ENCODE measurements at places on chromosomes 11 and 22. TPM values are rescaled to one million over a fixed set of nuclear protein-coding genes. Genes with fewer than 3 reads are reported as not detected.

DNA sequence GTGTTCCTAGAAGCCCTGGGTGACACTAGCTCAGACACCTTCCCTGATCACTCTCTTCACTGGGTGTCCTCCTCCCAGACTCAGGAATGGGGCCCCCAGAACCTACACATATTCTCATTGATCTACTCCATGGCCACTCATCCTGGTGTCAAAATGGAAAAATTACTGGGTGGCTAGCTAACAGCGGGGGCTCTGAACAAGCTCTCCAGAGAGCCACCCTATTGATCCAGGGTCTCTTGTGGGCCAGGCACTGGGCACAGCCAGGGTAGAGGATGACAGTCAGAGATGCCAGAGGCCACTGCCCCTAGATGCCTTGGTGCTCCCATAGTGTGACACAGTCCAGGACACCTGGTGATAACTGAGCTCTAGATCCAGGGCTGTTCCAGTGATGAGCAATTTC, 393.1 kb downstream of the SOX6 start:
- no peak overlapping the region for H3K4me3 ChIP-seq
- H3K4me1 ChIP-seq, result peaks cover 16% of the 10 kb centered on the region
- H3K27ac ChIP-seq, result no peak overlapping the region

The SLC22A6 gene
- not detected for total RNA-seq

The OR8A1 gene
- not detected for total RNA-seq

GRCh38 chr11:118217575-118217974, 7.2 kb downstream of the JAML start:
- H3K27ac ChIP-seq, result no peak overlapping the region
- H3K27me3 ChIP-seq, result peaks cover 51% of the 10 kb centered on the region
- H3K4me1 ChIP-seq, result peaks cover 8% of the 10 kb centered on the region
- no peaks in the 10 kb centered on the region for H3K36me3 ChIP-seq
- no peak overlapping the region for H3K4me3 ChIP-seq

DNA sequence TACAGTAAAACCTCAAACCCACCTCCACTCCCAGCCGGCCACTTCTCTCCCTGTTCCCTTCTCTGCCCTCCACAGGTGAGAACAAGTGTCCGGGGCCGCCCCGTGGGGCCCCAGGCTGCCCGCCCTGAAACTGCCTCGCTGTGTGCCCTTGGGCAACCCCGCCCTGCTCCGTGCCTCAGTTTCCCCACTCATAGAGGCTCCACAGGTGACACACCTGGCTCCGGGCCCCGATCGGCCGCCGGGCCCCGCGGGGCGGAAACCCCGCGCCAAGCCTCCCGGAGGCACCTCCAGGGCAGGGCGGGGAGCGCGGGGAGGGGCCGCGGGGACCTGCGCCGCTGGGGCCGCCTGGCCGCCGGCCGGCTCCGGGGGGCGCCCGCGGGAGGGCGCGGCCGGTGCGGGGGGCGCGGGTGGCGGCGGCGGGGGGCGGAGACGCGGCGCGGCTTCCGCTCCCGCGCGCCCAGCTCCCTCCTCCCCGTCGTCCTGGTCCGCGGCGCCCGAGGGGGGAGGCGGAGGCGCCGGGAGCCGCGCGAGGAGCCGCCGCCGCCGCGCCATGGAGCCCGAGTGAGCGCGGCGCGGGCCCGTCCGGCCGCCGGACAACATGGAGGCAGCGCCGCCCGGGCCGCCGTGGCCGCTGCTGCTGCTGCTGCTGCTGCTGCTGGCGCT, at the start of gene LRP5:
TSS of gene LRP5 (plus strand) at position 475 of the 663 bp plus-strand sequence. CDS start at position 599, 124 bp downstream.
- no peaks in the 10 kb centered on the region for H3K27me3 ChIP-seq
- H3K27ac ChIP-seq, result peak within 1 kb of the TSS; percentile 94
- H3K4me3 ChIP-seq, result peak within 1 kb of the TSS; percentile 91

DNA sequence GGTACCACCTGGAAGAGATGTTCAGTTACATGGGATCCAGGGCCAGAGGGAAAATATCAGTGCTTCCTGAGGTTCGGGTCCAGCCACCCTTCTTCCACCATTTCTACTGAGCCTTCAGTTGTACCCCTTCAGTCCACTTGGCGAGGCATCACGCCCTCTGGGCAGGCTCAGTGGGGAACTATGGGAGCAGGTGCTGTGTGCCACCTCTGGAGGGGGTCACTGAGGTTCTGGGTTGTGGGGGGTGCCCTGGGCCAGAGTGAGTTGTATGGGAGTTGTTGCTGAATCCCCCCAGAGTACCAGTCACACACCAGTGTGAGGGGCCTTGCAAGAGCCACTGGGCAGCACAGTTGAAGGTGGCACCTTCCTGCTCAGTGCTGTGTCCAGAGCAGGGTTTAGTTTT, 2.7 kb upstream of the SREBF2 start:
- H3K27me3 ChIP-seq, result no peaks in the 10 kb centered on the region
- H3K4me1 ChIP-seq, result peaks cover 50% of the 10 kb centered on the region
- H3K4me3 ChIP-seq, result no peak overlapping the region
- peaks cover 2% of the 10 kb centered on the region for H3K36me3 ChIP-seq
- H3K27ac ChIP-seq, result no peak overlapping the region

- no peaks in the 10 kb centered on the region for H3K27me3 ChIP-seq
- no peak overlapping the region for H3K27ac ChIP-seq
- no peak overlapping the region for H3K4me3 ChIP-seq
- H3K4me1 ChIP-seq, result no peaks in the 10 kb centered on the region
Measured at GRCh38 chr11:43930868-43931716, 11.3 kb upstream of the C11orf96 start.

- H3K4me3 ChIP-seq, result no peak within 1 kb of the TSS
- DNase-seq, result no peak
- no peaks in the 10 kb centered on the region for H3K4me1 ChIP-seq
- H3K27ac ChIP-seq, result no peak within 1 kb of the TSS
- peaks cover 2% of the 10 kb centered on the region for H3K36me3 ChIP-seq
- no peaks in the 10 kb centered on the region for H3K27me3 ChIP-seq
Measured at GRCh38 chr11:55838452-55838851, at the start of gene OR5D16. Gene OR5D16, plus strand, starts transcription at chr11:55838752. Its CDS starts 0 bp downstream, at chr11:55838752.

DNA sequence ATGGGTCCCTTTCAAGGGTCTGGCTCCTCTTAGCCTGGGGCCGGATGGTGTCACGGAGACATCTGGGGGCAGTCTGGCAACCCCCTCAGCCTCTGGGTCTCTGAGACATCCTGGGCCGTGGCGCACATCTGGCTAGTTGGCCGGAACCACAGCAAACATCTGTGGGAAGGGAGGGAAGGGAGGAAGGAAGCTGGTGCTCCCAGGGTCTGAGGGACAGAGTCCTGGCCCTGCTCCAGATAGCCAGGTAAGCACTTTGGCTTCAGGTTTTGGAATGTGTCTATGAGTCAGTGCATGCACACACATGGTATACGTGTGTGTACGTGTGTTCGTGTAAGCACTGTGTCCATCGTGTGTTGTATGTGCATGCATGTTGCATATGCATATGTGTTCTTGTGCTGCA, 225.1 kb downstream of the MN1 start:
- peaks cover 55% of the 10 kb centered on the region for H3K4me1 ChIP-seq
- H3K36me3 ChIP-seq, result no peaks in the 10 kb centered on the region
- peak overlapping the region; percentile 89 for H3K27ac ChIP-seq
- no peaks in the 10 kb centered on the region for H3K27me3 ChIP-seq
- H3K4me3 ChIP-seq, result no peak overlapping the region
- DNase-seq, result no peak

The LRRN4CL gene
- 0.39 TPM for total RNA-seq

DNA sequence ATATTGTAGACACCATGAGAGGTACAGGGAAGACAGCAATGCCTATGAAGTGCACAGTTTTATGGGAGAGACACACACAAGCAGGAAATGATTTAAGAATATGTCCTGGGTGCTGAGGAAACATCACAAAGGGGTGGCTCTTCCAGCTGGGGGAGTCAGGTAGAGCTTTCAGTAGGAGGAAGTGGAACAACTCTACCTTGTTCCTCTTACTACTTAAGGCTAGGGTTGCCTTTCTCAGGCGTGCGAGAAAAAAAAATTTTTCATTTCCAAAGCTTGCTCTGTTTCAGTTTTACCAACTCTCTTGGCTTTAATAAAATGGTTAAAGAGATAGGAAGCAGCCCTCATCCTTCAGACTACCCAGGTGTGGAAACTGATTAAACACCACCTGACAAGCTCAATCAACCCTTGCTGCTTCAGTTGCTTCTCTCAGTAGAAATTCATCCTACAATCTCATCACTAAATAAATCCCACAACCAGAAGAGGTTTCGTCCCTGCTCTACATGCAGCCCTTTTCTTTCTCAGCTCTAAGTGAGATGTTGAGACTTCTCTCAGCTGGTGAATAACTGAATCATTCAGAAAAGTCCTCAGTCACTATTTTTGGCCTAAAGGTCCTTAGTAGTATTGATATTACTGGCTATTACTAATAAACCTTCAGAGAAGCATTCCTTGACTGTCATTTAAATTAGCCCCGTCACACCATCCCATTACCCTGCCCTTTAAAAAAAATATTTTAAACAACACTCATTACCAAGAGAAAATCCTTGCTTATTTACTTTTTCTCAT, 5.9 kb downstream of the ABTB2 start:
- H3K36me3 ChIP-seq, result no peaks in the 10 kb centered on the region
- H3K4me1 ChIP-seq, result peaks cover 9% of the 10 kb centered on the region
- H3K27ac ChIP-seq, result no peak overlapping the region
- no peak for DNase-seq

DNA sequence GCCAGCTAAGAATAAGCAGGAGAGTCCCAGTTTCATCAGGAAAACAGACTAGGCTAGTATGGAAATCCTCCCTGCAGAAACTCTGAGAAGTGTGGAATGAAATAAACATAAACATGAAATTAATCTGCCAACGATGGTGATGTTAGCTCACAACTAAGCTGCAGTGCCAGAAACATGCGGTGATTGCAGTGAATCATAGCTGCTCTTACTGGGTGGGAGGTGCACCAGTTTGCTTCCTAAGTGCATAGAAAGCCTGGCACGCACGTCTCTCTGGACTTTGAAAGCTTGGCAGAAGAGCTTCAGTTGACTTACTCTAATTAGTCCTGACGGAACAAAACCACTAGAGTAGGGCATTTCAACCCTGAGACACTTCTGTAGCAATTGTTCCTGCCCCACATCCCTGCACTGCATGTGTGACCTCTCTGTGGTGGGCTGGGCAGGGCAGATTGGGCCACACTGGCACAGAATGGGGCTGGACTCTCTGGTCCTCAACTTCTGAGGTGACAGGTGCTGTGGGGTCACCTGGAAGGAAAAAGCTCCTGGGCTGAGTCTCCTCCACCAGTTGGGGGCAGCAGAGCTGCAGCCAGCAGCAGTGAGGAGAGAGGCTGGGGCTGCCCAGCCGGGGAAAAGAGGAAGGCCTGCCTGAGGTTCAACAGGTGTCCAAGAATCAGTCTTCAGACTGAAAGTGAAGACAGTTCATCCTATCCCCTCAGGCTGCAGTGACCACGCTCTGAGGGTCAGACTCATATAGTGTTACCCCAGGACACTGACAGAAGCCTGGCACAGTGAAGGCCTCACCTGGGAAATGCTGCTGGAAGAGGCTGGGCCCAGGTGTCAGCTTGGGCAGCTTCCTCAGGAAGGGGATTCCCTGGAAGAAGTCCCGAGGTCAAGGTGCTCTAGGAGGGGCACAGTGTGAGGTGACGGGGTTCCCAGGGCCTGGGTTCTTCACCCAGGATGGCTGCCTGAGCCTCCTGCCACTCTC, 40.5 kb downstream of the GGTLC2 start:
- no peak for DNase-seq
- no peaks in the 10 kb centered on the region for H3K4me1 ChIP-seq
- H3K36me3 ChIP-seq, result no peaks in the 10 kb centered on the region

DNA sequence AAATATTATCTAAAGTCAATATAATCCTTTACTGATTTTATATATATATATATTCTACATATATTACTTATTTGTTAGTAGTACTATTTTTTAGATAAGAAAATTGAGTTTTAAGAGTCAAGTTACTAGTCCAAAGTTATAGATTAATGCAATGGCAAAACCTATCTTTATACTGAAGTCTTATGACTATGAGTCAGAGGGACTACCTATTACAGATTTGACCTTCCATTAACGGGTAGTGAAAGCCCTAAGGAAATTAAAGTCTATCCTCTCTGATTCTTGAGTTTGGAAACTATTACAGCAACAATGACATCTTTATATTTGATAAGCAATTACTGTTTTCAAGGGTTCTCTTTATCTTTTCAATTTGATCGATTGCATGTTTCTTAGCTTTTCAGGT, 315.8 kb downstream of the CASP12 start:
- no peak overlapping the region for H3K4me3 ChIP-seq
- no peaks in the 10 kb centered on the region for H3K27me3 ChIP-seq
- H3K36me3 ChIP-seq, result no peaks in the 10 kb centered on the region
- no peak for DNase-seq
- H3K4me1 ChIP-seq, result peaks cover 11% of the 10 kb centered on the region

DNA sequence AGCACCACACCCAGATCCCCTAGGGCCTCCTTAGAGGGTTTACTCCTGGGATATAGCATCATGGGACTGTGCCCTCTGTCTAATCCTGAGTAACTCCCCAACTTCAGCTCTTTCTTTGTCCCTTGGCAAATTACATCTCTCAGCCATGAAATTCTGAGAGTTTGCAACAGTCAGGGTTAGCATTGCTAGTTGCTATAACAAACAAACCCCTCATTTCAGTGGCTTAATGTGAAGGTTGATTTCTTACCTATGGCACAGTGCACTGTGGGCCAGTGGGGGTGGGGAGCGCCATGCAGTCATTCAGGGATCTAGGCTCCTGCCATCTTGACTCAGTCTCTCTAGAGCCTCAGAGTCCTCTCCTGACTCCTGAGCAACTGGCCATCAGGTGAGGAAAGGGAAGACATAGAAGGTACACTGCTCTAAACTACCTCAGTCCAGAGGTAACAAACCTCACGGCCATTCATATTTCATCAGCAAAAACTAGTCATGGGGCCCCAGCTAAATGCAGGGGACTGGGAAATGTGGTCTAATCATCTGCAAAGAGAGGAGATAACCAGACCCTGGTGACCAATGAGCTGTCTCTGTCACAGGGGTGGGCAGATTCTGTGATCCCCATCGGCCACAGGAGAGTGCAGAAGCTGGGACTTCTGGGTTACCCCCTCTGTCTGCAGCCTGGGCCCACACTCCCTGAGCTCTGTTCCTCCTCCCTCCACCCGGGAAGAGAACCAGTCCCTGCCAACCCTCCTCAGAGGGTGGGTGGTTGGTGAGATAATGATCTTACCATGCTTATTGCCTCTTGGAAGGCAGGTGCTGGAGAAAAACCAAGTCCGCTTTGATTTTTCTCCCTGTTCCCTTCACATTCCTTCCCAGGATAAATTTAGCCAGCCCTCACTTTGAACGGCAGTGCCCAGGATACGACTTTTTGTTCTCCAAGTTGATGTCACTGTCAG, 17.5 kb downstream of the PRG3 start:
- no peaks in the 10 kb centered on the region for H3K36me3 ChIP-seq
- peaks cover 36% of the 10 kb centered on the region for H3K27me3 ChIP-seq

The PLAAT5 gene
- total RNA-seq, result not detected

DNA sequence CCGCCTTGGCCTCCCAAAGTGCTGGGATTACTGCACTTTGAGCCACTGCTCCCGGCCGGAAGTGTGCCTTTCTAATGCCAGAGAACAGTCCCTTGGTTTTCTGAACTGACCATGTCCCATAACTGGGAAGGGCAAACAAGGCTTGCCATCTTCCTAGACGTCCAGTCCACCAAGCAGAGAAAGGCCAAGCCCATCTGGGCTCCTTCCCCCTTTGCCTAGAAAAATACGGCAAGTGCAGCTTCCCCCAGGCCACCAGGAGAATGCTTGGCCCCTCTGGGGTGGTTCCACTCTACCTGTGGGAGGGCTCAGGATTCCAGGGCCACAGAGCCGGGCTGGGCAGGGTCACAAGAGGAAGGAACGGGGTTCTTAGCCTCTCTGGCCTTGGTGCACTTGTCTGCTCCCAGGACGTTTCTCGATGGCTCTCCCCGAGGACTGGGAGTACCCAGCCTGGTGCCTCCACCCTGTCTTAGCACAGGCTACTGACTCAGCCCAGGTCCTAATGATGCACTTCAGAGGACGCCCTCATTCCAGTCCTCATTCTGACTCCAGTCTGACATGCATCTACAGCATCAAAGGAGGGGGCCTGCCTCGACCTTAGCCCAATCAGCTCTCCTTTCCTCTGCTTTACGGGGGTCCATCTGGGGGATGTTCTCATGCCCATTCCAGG, 1.2 kb downstream of the USP2 start:
- peaks cover 6% of the 10 kb centered on the region for H3K27me3 ChIP-seq
- DNase-seq, result peak; percentile 83
- H3K27ac ChIP-seq, result no peak overlapping the region
- no peak overlapping the region for H3K4me3 ChIP-seq

All from osteocyte (in vitro differentiated cells).